ENCODE measurements at places on chromosomes 4 and X.

GRCh38 chr4:159549098-159549518 is 446.2 kb downstream of the RAPGEF2 start:
- no peak for DNase-seq

GRCh38 chr4:147682755-147683154 is 1.2 kb downstream of the PRMT9 start:
- no peak for DNase-seq

- DNase-seq: no peak
Observed at GRCh38 chrX:17550011-17550410, 175.0 kb downstream of the NHS start.

DNA sequence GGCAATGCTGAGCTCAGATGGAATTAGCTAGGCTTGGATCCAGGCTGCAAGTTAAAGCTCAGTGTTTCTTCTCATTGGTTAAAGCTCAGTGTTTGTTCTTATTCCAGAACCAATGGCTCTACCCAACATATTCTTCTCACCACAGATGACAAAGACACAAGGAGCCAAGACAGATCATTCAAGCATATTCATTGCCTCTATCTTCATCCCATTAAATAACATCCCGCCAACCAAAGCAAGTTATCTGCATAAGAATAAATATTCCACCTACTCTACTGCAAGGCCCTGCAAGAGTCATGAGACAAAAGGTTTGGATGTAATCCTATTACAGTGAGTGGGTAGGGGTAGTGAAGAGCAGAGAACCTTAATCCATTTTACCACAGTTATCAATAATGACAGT is 766.5 kb downstream of the C4orf33 start:
- no peak for DNase-seq

DNA sequence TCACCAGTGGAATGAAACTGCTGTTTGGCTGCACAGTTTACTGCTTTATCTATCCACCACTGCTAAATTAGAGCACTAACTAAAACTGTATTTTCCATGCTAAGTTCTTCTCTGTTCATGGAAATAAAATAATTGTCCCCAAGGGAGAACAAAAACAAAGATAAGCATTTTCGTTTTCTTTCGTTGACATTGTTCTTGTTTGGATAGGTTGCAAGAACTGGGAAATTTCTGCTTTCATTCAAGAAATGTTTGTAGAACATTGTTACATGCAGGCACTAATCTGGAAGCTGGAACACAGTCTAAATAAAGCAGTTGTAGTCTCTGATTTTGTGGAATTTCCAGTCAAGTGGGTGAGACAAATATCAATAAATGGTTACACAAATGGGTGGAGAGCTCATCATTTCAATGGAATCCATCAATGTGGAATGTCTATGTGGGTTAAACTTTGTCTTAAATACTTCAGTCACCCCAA is 5.8 kb upstream of the CXCL8 start:
- no peak for DNase-seq

- no peak for DNase-seq
Observed at GRCh38 chr4:9988933-9989332, 32.4 kb downstream of the SLC2A9 start.

DNA sequence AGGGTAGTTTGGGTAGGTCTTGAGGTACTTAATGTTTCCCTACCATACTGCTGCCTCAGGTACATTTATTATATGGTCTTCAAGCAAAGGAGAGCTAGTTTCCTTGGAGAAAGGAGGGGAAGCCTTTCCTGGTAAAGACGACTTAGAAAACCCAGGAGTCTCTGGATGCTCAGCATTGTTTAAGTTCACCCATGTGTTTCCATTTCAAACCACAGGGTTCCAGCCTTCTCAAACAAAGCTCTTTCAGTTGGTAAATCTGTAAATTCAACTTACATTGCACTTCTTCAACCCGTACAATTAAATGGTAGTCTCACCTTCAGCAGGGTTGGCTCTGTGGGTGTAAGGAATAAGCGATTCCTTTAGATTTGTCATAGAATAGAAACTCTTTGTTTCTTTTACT is 111.9 kb upstream of the UNC5C start:
- DNase-seq: no peak

DNA sequence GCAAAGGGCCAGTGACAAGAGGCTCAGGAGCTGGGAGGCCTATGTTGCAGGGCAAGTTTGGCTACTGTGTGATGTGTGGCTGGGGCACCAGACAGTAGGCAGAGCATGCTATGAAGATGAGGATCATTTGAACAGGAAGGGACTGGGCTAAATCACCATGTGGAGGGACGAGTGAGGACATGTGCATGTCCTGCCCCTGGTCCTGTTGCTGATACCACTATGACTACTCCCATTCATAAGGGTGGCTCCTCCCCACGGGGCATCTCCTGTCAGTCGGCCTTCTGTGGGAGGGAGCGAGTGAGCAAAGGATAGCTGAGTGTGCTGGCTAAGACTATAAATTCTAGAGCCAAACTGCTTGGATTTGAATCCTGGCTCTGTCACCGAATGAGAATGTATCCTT is 139.2 kb downstream of the TMEM164 start:
- DNase-seq: no peak

DNA sequence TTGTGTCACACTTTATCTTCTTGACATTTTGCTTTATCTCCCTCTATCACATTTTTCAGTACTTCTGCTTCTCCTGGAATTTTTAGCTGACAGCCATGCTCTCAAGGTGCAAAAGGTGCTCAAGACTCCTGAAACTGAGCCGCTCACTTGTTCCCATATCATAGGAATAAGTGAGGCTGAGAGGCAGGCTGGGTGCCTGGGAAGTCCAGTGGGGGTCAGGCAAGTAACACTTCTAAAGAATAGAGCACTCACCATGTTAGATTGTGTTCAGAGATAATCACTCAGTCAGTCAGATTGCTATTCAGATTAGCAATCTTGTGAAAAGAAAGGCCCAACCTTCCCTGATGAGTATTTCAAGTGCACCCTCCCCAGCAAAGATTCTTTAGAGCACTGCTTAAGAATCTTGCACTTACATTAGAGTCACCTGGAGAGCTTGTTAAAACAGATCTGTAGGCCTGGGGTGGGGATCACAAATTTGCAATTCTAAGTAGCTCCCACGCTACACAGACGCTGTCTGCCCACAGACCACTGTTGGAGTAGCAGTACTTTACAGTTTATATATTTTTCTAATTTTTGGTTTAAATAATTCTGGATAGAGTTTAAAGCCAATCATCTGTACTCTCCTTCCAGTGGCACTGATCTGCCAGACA is 23.1 kb upstream of the LRAT start:
- DNase-seq: no peak

DNA sequence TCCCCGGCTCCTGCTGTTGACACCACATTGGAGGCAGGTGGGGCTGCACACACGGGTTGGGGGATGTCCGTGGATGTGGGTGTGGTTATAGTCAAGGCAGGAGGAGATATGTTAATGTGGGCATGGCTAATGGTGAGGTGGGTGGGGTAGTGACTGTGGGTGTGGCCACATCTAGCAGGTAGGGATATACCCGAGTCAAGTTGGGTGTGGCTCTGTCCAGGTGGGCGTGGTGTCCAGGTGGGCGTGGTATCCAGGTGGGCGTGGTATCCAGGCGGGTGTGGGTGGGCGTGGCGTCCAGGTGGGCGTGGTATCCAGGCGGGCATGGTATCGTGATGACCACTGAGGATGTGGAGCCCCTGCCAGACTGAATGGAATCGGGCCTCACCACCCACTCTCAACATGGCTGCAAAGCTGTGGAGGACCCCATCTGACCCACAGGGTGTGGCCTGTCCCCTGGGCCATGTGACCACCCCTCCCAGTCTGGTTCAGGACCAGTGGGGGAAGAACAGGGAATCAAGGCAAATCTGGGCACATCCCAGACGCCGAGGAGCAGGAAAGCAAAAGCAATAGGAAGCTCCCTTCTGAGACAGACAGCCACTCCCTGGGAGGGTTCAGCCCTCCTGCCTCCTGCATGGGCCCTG is 21.0 kb downstream of the MAN2B2 start:
- DNase-seq: no peak

- DNase-seq: no peak
Observed at GRCh38 chr4:13938299-13938698, 310.8 kb upstream of the BOD1L1 start.

GRCh38 chr4:105430811-105431210 is 43.1 kb downstream of the PPA2 start:
- no peak for DNase-seq
